ENCODE measurements at places on chromosomes 12 and 14.
A peak's percentile ranks its signal among the peaks of the same experiment; 100 is the strongest.

DNA sequence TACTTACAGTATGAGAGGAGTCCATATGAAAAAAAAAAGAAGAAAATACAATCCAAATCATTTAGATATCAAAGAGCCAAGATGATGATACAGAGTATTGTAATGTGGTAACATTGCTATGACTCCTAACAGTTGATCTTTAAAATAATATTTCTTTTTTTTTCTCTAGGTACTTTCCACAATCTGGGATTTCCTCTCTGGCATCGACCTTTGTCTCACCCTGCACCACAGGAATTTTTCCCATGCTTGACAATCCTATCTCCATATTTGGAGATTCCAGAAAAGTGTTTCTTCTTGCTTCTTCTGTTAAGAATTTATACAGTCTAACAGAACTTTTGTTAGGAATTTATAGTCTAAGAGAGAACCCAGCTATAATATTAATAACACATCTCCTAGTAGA is 184.4 kb downstream of the ITPR2 start:
- DNase-seq: peak; percentile 74

GRCh38 chr12:91037276-91037675 is 20.5 kb downstream of the KERA start:
- peak; percentile 58 for DNase-seq

DNA sequence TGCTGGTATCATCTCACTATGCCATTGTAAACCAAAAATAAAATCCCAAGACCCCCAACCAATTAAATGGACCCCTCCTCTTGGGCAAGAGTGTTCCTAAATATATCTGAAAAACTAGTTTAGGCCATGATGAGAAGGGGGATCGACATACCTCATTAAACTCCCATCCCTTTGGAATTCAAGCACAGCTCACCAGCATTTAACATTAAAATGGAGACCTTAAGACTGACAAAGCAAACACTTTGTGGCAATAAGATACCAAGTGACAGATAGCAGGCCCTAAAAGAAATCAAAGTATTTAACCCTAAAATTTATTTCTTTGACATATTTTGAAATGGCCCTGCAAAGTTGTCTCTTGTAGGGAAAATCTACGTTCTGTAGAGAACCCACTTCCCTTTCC is 387.9 kb downstream of the KCNH5 start:
- DNase-seq: no peak

- DNase-seq: no peak
Observed at GRCh38 chr14:105503935-105504692, 13.1 kb downstream of the TEDC1 start.

DNA sequence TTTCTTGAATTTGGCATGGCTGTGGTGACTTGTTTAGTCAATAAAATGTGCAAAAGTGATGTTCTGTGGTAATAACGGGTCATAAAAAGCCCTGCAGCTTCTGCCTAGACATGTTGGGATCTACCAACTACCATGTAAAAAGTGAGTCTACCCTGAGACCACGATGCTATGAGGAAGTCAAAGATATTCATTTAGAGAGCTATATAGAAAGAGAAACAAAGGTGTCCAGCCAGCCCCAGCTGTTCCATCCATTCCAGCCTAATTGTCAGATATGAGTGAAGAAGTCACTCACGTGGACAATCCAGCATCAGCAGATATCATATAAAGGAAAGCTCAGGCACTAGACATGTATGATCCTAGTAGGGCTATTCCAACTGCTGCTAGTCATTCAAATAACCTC is 117.2 kb upstream of the SSTR1 start:
- no peak for DNase-seq

- DNase-seq: no peak
Observed at GRCh38 chr14:100345711-100346110, 22.6 kb downstream of the SLC25A47 start.

GRCh38 chr14:102180248-102180998 is 40.7 kb downstream of the WDR20 start:
- DNase-seq: no peak
